ENCODE measurements at places on chromosomes 2 and 18. TPM values are rescaled to one million over a fixed set of nuclear protein-coding genes. Genes with fewer than 3 reads are reported as not detected.

DNA sequence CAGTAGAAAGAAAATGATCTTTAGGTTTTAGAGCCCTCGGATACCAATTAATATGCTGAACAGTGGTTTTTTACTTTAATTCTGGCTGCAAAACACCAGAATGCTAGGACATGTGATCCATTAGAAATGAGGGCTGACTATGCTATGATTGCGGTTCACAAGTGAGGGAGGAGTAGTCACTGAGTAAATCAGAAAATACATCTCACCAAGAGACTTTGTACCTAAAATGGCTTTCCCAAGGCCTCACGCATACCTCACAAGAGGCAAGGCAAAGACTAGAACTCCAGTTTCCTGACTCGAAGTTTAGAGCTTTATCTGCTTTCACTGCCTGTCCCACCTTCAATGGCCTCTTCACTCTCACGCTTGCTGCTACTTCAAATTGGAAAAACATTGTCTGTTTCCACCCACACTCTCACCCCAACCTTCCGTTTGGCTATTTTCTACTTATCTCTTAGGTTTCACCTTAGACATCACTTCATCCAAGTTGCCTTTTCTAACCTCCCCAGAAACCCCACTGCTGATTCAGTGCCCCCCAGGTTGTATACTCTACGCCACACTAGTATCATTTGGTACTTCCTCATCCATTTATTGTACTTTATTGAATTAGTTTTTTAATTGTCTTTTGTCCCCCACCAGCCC, 5.1 kb upstream of the MBD2 start:
- no peak for DNase-seq

- DNase-seq: no peak
Measured at GRCh38 chr18:29056800-29057199, 879.9 kb upstream of the CDH2 start.

Gene VWA3B
- total RNA-seq: not detected

Gene RNU2-63P
- not detected for total RNA-seq

DNA sequence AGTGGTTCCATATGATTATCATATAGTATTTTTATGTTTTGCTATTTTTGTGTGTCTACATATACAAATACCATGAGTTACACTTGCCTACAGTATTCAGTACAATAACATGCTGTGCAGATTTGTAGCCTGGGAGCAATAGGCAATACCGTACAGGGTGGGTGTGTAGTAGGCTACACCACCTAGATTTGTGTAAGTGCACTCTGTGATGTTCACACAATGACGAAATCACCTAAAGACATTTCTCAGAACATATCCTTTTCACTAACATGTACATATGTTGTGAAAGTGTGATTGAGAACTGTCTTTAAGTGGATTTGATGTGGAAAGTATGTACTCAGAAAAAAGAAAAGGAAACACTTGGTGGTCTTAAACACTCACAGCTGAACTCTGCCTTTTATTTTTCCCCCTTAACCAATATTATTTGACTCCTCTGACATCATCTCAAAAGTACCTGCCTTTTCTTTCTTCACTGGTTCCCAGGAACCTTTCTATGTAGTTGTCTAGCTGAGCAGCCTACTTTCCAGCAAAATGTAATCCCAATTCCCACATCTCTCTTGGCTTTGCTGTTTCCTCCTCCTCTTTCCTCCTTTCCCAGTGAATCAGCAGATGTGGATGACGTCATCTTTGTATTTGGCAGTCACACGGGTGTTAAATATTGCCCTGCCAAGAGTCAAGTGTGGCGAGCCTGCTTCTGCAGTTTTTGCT, 47.7 kb downstream of the OSBPL6 start:
- peak; percentile 55 for DNase-seq

DNA sequence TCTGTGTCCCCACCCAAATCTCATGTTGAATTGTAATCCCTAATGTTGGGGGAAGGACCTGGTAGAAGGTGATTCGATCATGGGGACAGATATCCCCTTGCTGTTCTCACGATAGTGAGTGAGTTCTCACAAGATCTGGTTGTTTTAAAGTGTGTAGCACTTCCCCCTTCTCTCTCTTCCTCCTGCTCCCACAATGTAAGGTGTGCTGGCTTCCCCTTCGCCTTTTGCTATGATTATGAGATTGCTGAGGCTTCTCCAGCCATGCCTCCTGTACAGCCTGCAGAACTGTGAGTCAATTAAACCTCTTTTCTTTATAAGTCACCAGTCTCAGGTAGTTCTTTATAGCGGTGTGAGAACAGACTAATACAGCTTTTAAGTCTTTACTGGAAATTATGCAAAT, 193.3 kb upstream of the RBBP8 start:
- DNase-seq: no peak

GRCh38 chr2:7210712-7211111, 293.5 kb downstream of the RNF144A start:
- DNase-seq: no peak

Gene SKA1
- total RNA-seq: not detected

DNA sequence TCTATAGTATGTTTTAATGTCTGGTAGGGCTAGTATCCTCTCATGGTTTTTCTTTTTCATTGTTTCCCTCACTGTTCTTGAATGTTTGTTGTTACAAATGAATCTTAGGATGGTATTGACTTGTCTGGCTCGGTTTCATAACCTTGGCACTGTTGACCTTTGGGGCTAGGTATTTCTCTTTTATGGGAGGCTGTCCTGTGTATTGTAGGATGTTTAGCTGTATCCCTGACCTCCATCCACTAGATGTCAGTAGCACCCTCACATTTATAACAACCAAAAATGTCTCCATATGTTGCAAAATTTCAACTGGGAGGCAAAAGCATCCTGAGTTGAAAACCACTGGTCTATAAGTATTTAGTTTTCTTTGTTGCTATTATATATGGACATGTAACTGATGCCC, 7.0 kb upstream of the AOX1 start:
- DNase-seq: no peak

DNA sequence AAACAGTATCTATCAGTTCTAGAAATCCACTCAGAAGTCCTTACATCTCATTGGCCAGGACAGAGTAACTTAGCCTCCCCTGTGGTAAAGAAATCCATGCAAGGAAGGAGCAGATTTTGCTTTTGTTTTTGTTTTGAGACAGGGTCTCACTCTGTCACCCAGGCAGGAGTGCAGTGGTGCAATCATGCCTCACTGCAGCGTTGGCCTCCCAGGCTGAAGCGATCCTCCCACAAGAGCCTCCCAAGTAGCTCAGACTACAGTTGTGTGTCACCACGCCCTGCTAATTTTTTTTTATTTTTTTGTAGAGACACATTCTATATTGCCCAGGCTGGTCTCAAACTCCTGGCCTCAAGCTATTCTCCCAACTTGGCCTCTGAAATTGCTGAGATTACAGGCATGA, 185.1 kb downstream of the NRP2 start:
- DNase-seq: no peak

- DNase-seq: no peak
Measured at GRCh38 chr2:30443081-30443480, 4.0 kb upstream of the LCLAT1 start.

Gene DSG1
- total RNA-seq: not detected

GRCh38 chr2:236909193-236909504, 176.5 kb upstream of the COPS8 start:
- no peak for DNase-seq

DNA sequence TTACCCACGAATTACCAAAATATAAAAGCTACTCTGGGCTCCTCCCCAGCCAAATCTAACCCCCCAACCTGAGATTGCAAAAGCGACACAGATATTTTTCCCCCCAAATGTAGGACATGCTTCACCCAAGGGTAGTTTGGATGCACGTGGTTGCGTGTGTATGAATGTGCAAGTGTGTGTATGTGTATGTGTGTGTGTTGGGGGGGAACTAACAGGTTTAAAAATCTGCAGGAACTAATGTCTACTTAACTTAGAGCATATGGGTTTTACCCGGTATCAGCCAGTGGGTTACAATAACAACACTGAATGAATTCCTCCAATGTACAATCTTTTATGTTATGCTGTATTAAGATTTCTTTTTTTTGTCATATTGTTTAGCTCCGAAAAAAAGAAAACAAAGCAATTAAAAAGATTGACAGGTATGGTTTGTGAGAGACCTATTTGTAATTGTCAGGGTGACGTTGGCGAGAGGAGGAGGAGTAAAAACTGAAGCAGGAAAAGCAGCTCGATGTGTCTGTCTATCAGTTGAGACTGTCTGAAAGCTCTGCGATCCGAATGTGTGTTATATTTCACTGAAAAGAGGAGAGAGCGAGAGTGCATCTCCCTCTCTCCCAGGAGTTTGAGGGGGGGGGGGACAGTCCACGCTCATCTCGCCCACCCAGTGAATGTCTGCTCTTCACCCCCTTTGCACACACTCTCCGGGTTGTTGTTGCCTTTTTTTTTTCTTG, at the start of gene TSHZ1:
TSS of gene TSHZ1 (plus strand) at position 524 of the 728 bp plus-strand sequence. CDS start 1,080 bp downstream, outside the sequence.
- DNase-seq: peak; percentile 67

Gene C1GALT1C1L
- total RNA-seq: 0.68 TPM

DNA sequence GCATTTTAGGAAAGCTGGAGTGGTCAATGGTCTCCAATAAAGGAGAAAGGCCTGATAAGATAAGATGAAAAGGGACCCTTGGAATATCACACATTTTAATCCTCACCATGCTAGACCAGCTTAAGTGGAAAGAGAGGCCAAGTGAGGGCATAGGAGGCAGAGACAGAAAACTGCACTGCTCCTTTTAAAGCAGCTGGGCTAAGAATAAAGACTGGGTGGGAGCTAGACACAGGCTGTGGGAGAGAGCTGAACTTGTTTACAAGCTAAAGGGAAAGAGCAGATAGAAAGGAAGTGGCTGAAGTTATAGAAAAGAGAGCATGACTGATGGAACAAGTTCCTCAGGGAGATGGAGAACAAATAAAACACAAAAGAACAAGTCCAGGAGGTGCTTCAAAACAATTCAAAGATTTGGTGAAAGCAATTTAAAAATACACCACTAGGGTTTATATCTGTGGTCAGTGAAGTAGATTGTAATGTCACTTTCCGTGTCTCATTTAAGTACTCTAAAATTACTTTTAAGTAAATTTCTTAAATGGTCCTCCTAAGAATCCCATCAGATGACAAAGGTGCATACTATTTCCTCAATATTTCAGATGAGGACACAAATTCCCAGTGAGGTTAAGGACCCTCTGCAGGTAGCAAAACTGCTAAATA, 7.5 kb downstream of the COL5A2 start:
- DNase-seq: no peak

Gene OTOS
- total RNA-seq: 4.3 TPM

DNA sequence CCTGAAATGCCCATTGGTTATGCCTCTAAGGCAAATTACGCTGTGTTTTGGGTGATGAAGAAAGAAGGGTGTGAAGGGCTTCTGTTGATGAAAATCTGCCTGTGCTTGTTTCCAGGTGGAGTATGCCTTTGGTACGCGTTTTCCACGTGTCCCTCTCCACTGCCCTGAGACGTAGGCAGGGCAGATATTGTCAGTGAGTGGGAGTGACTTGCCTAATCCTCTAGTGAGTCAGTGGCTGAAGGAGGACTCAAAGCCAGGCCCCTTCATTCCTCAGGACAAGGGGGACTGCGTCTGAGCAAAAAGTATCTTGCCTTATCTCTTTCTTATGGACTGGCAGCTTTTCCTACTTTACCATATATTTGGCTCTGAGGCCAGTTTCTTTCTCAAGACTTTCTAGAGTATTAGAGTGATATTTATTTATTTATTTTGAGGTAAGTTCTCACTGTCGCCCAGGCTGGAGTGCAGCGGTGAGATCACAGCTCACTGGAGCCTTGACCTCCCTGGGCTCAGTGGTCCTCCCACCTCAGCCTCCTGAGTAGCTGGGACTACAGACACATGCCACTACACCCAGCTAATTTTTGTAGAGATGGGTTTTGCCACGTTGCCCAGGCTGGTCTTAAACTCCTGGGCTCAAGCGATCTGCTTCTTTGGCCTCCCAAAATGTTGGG, 10.2 kb downstream of the RALB start:
- no peak for DNase-seq

DNA sequence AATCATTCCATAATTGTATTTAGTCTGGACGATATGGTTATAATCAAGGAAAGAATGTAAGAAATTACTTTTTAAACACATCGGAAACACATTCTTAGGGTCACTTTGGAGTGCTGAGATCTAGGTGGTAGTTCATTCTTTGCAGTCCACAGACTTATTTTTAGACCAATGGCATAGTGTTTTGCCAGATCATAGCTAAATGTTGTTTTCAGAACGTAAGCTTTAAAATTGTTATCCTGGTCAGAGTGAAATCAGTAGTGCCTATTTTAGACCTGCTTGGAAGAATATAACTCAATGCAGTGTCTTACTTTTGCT, 4.3 kb downstream of the MYL12A start:
- no peak for DNase-seq

GRCh38 chr18:48548011-48548771, 9.4 kb downstream of the CTIF start:
- DNase-seq: no peak

DNA sequence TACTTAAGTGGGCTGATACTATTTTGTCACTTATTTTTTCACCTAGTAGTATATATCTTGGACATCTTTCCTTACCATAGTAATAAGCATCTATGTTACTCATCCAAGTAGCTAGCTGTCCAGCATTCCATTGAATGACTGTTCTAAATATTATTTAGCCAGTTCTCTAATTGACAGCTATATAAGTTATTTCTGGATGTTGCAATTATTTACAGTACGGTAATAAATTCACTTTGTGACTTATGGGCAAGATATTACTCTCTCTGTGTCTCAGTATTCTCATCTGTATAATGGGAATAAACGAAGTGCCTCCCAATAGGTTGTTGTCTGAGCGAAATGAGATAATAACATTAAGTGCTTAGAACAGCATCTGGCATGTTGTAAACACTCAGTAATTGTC, 46.6 kb upstream of the AGAP1 start:
- no peak for DNase-seq

Gene USP34
- total RNA-seq: 217 TPM

Gene PROKR1
- not detected for total RNA-seq

Gene DAPL1
- 68.9 TPM for total RNA-seq

DNA sequence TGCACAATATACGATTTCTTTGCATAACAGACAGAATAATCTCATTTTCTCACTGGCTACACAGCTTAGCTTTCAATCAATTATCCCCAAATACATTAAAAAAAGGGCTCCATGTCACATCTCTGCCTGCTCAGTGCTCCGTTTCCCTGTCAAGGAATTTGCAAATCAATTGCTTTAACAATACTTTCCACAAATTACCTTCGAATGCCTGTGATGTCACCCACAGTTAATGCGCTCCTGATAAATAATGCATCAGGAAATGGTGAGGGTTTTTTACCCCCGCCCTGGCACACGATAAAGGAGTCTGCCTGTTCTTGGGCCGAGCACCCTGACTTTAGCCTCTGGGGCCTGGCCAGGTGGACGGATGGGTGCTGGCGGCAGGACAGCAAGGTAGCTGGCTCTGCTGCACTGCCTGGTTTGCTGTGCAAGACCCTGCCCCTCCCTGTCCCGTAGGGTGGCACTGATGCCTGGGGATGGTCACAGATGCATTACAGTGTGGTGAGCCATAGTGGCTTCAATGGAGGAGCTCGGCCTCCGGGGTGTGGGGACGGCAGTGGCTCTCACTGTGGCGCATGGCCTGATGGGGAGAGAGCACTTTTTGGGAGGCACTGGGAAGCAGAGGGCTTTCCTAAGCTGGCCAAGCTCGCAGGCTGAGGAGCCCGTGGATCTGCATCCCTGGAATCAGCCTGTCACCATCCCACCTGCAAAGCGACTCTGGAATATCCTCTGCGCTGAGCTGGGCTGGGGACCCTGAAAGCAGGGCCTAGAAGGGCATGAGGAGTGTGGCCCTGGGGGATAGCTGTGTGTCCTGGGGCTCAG, 88.3 kb upstream of the HS6ST1 start:
- DNase-seq: no peak

GRCh38 chr18:48325115-48325665, 84.0 kb downstream of the ZBTB7C start:
- DNase-seq: no peak

- DNase-seq: no peak
Measured at GRCh38 chr2:219559156-219559915, 12.0 kb downstream of the OBSL1 start.

Data from thyroid gland (tissue), 4 donors.